Body of pancreas (tissue), 4 donors: ENCODE measurements at places on chromosomes 12 and 14.

GRCh38 chr12:9083793-9084192 lies 31.9 kb downstream of the A2M start:
- no peak for DNase-seq

DNA sequence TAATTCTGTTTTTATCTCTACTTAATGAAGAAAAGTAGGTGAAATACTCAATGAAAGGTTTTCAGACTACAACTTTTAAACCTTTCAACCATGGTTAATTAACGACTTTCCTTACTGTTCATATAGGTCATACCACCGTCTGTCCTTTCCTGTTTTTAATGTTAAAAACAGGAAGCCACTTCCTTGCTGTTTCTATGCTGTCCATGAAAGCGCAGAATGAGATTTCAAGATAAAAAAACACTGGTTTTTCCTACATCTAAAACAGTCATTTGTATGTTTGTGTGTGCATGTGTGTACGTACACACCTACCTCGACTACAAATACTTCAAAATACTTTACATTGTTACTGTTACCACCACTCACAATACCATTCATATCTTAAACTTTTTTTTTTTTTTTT lies 27.3 kb downstream of the SPTLC2 start:
- no peak for DNase-seq

DNA sequence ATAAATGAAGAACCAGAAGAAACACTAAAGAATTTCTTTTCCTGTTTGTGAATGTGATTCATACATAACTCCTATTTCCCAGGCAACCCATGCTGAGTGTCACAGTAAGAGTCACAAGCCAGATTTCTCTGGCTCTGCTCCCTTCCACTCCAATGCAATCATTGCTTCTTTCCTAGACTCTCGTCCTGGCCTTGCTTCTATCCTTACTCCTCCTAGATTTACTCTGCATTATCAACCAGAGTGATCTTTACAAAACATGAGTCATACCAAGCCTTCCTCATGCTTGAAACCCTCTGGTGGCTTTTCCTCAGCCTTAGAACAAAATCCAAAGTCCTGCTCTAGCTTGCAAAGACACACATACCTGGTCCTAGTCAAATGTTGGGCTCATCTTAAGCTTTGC lies 13.3 kb downstream of the IL22 start:
- no peak for DNase-seq

GRCh38 chr12:57214398-57214781 lies 2.2 kb upstream of the NXPH4 start:
- peak; percentile 66 for DNase-seq

GRCh38 chr14:71753126-71753830 lies 179.0 kb upstream of the RGS6 start:
- DNase-seq = peak; percentile 91

DNA sequence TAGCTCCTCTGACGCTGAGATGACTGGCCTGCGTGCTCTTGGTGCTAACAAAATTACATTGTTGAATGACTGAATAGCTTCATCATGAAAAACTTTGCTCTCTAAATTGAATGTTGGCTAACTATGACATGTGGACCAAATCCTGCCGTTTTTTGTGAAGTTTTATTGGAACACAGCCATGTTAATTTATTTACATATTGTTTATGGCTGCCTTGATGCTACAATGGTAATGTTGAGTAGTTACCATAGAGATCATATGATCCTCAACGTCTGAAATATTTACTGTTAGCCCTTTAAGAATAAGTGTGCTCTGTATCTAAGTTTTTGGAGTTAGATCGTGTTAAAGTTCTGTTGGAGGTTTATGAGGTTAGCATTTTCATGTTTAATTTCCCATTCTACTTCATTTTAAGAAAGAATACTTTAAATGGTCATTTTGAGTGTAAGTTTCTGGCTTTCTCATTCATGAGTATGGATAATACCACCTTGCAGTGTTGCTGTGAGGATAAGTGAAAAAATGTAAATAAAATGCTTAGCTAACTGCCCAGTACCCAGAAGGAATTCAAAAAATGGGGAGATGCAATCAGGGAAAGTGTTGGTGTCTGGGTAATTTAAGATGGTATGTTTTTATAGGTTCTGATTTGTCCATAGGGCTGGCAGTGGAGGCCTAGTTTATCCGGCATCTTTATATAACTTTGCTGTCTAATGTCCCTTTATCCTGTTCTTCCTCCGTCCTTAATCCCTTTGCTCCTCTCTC lies 35.3 kb downstream of the NUBPL start:
- DNase-seq = no peak

- DNase-seq = no peak
These were observed 105.0 kb downstream of the DAD1 start for GRCh38 chr14:22483863-22484593.

GRCh38 chr12:113071135-113072112 lies 14.9 kb downstream of the DTX1 start:
- DNase-seq = peak; percentile 51

- DNase-seq = no peak
These were observed 12.5 kb upstream of the CRADD start for GRCh38 chr12:93664573-93665138.

DNA sequence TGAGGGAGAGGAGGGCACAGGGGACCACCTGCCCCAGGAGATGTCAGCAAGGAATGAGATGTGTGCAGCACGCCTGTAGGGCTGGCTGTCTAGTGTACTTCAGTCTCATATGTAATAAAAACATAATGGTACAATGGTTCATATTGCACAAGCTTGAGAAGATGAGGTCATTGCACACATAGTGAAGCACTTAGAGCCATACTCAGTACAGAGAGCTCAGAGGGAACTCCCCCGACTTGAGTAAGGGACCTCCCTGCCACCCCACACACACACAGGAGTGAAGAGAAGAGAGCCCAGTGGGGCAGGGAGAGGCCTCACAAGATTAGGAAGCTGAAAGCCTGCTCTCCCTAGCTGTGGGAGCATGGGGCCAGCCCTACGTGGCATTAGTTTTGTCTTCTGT lies 61.5 kb downstream of the SLC6A12 start:
- no peak for DNase-seq

DNA sequence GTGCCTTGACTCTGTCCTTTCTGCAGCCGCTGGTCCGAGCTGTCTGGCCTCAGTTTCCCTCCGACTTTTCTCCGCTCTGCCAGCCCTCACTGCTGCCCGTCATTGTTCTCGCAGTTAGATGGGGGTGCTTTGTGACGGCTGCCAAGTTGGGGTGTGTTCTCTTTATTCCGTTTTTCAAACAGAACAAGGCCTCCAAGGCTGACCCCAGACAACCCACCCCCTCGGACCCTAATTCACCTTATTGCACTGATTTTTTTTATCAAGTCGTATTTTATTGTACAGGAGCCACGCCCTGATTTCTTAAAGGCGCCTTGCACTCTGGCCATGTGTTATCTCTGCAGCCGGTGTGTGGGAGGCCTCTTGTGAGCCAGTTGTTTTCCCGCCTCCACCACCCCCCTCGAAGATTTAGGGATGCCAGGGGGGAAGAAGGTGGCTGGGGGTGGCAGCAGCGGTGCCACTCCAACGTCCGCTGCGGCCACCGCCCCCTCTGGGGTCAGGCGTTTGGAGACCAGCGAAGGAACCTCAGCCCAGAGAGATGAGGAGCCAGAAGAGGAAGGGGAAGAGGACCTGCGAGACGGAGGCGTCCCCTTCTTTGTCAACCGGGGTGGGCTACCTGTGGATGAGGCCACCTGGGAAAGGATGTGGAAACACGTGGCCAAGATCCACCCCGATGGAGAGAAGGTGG lies 1.3 kb downstream of the VASH1 start:
- DNase-seq = no peak

- DNase-seq = no peak
These were observed at the start of gene BEST3 for GRCh38 chr12:69698769-69699540. BEST3 (minus strand) TSS chr12:69699303; CDS start chr12:69697798, 1,505 bp downstream.

- peak; percentile 35 for DNase-seq
These were observed 61.6 kb upstream of the GZMB start for GRCh38 chr14:24695265-24696241.

DNA sequence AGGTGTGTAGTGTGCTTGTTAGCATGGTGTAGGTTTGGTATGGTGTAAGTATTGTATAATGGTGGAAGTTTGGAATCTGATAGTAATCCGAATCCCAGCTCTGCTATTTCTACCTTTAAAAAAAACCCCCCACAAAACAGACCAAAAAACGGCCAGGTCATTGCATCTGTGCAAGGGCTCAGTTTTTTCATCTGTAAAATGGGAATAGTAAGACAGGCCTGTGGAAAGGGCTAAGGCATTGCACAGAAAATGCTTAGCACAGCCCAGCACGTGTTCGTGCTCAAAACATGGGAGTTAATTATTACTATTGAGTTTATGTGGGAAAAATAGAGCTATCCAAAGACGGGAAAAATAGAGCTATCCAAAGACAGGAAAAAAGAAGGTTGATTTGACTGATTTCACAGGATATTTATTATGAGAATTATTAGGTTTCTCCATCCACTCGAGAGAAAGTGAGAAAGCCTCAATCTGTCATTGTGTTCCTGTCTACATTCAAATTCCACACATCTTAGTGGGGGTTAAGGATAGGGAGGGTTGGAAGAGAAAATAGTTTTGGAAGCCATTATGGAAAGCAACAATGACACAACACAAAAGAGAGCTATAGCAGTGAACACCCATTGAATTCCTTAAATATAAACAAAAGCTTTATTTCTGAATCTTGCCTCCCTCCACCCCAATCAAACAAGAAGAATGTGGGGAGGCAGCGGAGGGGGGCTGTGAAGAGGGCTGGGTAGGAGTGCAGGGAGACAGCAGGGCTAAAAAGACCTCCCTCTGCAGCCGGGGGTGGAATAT lies 126.8 kb upstream of the MAX start:
- no peak for DNase-seq
